Peyer's patch (tissue), 4 donors: ENCODE measurements at places on chromosomes 11 and 22. TPM values are rescaled to one million over a fixed set of nuclear protein-coding genes. Genes with fewer than 3 reads are reported as not detected.

- no peak for DNase-seq
- peaks cover 4% of the 10 kb centered on the region for H3K4me1 ChIP-seq
- H3K27ac ChIP-seq, result peak overlapping the region; percentile 97
These were observed 690 bp upstream of the UVRAG start for GRCh38 chr11:75814363-75814676.

DNA sequence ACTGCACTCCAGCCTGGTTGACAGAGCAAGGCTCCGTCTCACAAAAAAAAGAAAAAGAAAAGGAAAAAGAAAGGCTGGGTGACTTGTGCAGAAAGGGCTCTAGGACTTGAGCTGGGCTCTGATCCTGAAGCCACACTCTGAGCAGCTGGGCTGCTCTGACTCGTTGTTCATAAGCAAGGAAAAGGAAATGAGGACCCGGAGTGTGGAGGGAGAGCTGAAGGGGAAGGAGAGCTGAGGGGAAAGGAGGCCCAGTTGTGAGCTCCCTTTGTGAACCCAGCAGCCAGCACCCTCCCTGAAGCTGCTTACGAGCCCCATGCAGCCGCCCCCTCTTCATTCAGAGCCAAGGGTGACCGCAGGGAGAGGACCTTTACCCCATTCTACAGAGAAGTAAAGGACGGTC lies 12.3 kb upstream of the SH3BP1 start:
- peaks cover 37% of the 10 kb centered on the region for H3K4me1 ChIP-seq
- no peak for DNase-seq
- H3K4me3 ChIP-seq, result no peak overlapping the region
- peak overlapping the region; percentile 62 for H3K27ac ChIP-seq
- H3K36me3 ChIP-seq, result no peaks in the 10 kb centered on the region
- H3K27me3 ChIP-seq, result no peaks in the 10 kb centered on the region

DNA sequence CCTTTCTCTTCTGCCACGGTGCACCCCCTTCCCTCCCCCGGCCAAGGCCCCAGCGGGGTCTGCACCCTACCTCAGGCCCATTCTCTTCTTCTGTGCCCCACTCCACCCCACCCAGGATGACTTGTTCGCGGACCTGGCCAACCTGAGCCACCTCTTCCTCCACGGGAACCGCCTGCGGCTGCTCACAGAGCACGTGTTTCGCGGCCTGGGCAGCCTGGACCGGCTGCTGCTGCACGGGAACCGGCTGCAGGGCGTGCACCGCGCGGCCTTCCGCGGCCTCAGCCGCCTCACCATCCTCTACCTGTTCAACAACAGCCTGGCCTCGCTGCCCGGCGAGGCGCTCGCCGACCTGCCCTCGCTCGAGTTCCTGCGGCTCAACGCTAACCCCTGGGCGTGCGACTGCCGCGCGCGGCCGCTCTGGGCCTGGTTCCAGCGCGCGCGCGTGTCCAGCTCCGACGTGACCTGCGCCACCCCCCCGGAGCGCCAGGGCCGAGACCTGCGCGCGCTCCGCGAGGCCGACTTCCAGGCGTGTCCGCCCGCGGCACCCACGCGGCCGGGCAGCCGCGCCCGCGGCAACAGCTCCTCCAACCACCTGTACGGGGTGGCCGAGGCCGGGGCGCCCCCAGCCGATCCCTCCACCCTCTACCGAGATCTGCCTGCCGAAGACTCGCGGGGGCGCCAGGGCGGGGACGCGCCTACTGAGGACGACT lies 15.9 kb downstream of the RTN4RL2 start:
- no peak for DNase-seq
- no peaks in the 10 kb centered on the region for H3K36me3 ChIP-seq
- H3K4me3 ChIP-seq, result peak overlapping the region; percentile 59
- peak overlapping the region; percentile 47 for H3K27ac ChIP-seq

- no peak overlapping the region for H3K4me3 ChIP-seq
- no peaks in the 10 kb centered on the region for H3K4me1 ChIP-seq
- H3K36me3 ChIP-seq, result no peaks in the 10 kb centered on the region
- no peak overlapping the region for H3K27ac ChIP-seq
- DNase-seq, result no peak
These were observed 1557.8 kb upstream of the RAG2 start for GRCh38 chr11:38155856-38156255.

Gene UBQLN3
- total RNA-seq, result 0.53 TPM

DNA sequence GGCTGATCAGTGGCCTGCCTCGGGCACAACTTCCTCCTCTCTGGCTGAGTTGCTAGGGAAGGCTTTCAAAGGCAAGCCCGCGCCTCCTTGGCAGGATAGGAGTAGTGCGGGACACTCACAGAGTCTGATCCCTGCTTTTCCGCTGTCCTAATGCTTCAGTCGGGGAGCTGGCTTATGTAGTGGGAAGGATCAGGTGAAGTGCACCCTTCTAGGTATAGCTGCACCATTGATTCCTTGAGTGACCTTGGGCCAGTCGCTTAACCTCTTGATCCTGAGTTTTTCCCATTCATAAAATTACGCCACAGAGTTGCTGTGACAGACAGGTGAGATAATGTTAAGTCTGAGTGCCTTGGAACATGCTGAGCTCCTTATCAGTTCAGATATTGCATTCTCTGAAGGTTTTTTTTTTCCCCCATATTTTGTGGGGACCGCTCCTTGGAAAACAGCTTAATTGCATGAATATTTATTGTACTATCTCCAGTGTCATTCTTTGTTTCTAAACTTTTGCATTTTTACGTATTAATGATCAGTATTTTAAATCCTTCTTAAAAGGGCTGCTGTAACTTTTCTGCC lies 961 bp downstream of the IPO7 start:
- H3K27ac ChIP-seq, result peak overlapping the region; percentile 87
- H3K27me3 ChIP-seq, result no peaks in the 10 kb centered on the region
- no peak for DNase-seq
- H3K36me3 ChIP-seq, result no peaks in the 10 kb centered on the region
- H3K4me3 ChIP-seq, result peak overlapping the region; percentile 76

Gene MS4A14
- total RNA-seq, result 0.57 TPM

DNA sequence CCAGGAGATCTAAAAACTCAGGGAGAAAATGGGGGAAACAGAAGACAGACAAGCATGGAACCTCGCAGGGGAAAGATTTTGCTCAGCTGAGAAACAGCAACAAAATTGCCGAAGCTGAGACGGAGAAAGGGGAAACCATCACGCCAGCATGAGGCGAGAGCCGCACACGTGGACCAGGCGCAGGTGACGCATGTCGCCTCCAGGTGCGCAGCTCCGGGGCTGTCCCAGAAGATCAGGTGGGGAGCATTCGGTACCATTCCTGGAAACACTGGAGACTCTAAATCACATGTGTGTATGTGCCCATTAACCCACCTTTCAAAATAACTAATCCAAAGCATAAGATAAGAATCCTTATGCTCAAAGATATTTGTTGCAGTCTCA lies 121.7 kb downstream of the BRD1 start:
- H3K27me3 ChIP-seq, result no peaks in the 10 kb centered on the region
- no peaks in the 10 kb centered on the region for H3K4me1 ChIP-seq
- no peak overlapping the region for H3K27ac ChIP-seq
- no peak for DNase-seq
- no peaks in the 10 kb centered on the region for H3K36me3 ChIP-seq
- no peak overlapping the region for H3K4me3 ChIP-seq

GRCh38 chr11:125982348-125982730 lies 36.5 kb downstream of the VSIG10L2 start:
- H3K36me3 ChIP-seq, result no peaks in the 10 kb centered on the region
- no peaks in the 10 kb centered on the region for H3K27me3 ChIP-seq
- H3K4me3 ChIP-seq, result no peak overlapping the region
- DNase-seq, result no peak
- H3K27ac ChIP-seq, result no peak overlapping the region

Gene OR5A2
- not detected for total RNA-seq

Gene E2F8
- total RNA-seq, result 9.8 TPM

GRCh38 chr22:32444068-32444467 lies 20.2 kb downstream of the BPIFC start:
- H3K27ac ChIP-seq, result no peak overlapping the region
- DNase-seq, result peak; percentile 67
- H3K36me3 ChIP-seq, result no peaks in the 10 kb centered on the region
- no peaks in the 10 kb centered on the region for H3K27me3 ChIP-seq

GRCh38 chr11:26227301-26227746 lies 104.6 kb upstream of the ANO3 start:
- DNase-seq, result no peak
- H3K4me3 ChIP-seq, result no peak overlapping the region
- H3K4me1 ChIP-seq, result no peaks in the 10 kb centered on the region
- no peaks in the 10 kb centered on the region for H3K36me3 ChIP-seq
- no peak overlapping the region for H3K27ac ChIP-seq
- H3K27me3 ChIP-seq, result no peaks in the 10 kb centered on the region

DNA sequence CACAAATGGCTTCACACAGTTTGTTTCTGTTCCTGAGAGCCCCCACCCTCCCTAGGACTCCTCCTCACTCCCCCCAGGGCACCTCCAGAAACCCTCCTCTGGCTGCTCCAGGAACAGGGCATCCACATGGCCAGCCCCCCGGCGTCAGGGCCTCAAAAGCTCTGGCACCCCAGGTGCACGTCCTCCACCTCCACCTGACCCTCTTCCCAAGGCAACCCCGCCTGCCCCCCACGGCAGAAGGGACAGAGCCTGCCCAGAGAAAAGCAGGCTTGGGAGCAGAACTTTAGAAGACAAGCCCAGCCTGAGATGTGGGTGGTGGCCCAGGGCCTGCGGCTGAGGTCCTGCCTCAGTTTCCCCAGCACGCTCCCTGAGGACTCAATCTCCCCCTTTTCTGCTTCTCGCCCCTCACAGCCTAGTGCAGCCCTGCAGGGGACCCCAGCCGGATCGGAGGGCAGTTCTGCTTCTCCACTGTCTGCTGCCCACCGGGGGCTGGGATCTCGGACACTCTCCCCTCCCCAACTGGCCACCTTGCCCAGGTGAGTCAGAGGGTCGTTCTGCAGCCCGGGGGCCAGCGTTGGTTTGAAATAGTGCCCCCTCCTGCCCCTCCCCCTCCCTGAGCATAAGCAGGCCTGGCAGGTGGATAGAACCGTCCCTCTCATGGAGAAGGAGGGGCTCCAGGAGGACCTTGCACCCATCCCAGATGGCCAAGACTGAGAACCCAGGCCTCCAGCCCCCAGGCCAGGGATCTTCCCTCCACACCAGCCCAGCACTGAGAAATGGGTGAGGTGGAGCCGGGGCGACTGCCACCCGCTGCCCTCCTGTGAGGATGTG lies 2.4 kb upstream of the TRABD start:
- no peaks in the 10 kb centered on the region for H3K27me3 ChIP-seq
- H3K36me3 ChIP-seq, result no peaks in the 10 kb centered on the region
- DNase-seq, result no peak
- no peak overlapping the region for H3K27ac ChIP-seq
- H3K4me1 ChIP-seq, result peaks cover 26% of the 10 kb centered on the region
- no peak overlapping the region for H3K4me3 ChIP-seq

GRCh38 chr11:61733120-61733978 lies 19.1 kb upstream of the MYRF start:
- no peaks in the 10 kb centered on the region for H3K4me1 ChIP-seq
- no peaks in the 10 kb centered on the region for H3K27me3 ChIP-seq
- DNase-seq, result peak; percentile 78
- no peak overlapping the region for H3K27ac ChIP-seq
- peaks cover 42% of the 10 kb centered on the region for H3K36me3 ChIP-seq

- H3K27me3 ChIP-seq, result no peaks in the 10 kb centered on the region
- H3K4me3 ChIP-seq, result no peak overlapping the region
- no peak overlapping the region for H3K27ac ChIP-seq
- no peaks in the 10 kb centered on the region for H3K4me1 ChIP-seq
- DNase-seq, result no peak
These were observed 1946.0 kb upstream of the RAG2 start for GRCh38 chr11:38543986-38544385.

GRCh38 chr11:118410055-118410745 lies 8.8 kb downstream of the ATP5MG start:
- H3K4me3 ChIP-seq, result no peak overlapping the region
- no peak overlapping the region for H3K27ac ChIP-seq
- no peaks in the 10 kb centered on the region for H3K36me3 ChIP-seq
- no peaks in the 10 kb centered on the region for H3K4me1 ChIP-seq
- no peaks in the 10 kb centered on the region for H3K27me3 ChIP-seq

DNA sequence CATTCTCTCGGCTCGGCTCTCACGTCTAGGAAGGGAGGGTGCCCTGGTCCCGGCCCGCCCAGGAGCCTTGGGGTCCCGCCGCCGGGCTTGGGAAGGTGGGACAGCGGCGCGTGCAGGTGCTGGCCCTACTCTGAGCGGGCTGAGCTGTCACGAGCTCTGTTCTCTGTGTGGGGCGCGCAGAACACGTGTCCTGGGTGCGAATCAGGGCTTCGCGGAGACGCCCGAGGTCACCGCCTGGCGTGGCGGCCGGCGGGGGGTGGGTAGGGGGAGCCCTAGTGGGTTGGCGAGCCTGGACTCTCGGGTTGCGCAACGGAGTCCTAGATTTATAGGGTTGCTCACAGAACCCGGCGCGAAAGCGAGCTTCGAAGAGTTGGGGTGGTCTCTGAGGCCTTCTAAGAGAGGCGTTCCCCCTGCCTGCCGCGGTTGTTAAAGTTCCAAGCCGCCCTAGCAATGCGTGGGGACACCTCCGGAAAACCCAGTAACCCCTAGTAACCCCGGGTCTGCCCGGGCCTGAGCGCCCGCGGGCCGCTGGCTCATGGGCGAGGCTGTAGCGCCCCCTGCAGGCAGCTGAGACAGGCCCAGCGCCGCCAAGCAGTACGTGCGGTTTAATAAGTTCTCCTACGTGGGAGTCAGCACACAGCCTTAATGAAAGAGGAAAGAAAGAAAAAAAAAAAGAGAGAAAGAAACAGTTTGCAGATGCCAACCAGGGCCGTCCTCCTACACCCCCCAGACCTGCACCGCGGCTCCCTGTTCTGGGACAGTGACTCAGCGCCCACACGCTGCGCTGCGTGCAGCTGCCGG lies 2.7 kb downstream of the ADM start:
- H3K27ac ChIP-seq, result peak overlapping the region; percentile 94
- peak overlapping the region; percentile 66 for H3K4me3 ChIP-seq
- H3K36me3 ChIP-seq, result no peaks in the 10 kb centered on the region
- no peaks in the 10 kb centered on the region for H3K27me3 ChIP-seq
- DNase-seq, result peak; percentile 93
- H3K4me1 ChIP-seq, result peaks cover 49% of the 10 kb centered on the region
